Activated CD4-positive, alpha-beta T cell treated with anti-CD3 and anti-CD28 coated beads, Interleukin-2, amount 50 U/mL, for 24 hours (primary cell): ENCODE measurements at places on chromosomes 12 and 14.

- no peak for DNase-seq
These were observed 14.6 kb upstream of the MIA2 start for GRCh38 chr14:39219075-39219499.

GRCh38 chr12:55875704-55876467, 33.1 kb upstream of the MMP19 start:
- no peak for DNase-seq

DNA sequence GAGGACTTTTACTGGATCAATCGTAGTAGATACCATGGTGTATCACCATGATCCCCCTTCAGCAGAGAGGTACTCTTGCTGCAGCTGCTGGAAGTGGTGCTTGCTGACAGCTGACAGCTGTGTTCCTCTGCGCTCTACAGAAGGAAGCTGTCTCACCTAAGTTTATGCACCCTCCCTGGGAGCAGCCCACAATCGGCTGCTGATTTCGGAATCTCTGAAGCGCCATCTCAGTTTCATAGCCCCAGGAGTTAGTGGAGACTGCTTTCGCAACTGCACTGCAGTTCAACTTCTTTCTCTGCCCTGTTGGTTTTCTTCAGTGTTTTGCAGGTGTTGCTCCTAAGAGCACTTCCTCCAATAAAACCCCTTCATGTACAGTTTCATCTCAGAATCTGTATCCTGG, 237.9 kb downstream of the PAWR start:
- no peak for DNase-seq

- DNase-seq, result no peak
These were observed 82.4 kb downstream of the SLC25A21 start for GRCh38 chr14:37090026-37090425.

DNA sequence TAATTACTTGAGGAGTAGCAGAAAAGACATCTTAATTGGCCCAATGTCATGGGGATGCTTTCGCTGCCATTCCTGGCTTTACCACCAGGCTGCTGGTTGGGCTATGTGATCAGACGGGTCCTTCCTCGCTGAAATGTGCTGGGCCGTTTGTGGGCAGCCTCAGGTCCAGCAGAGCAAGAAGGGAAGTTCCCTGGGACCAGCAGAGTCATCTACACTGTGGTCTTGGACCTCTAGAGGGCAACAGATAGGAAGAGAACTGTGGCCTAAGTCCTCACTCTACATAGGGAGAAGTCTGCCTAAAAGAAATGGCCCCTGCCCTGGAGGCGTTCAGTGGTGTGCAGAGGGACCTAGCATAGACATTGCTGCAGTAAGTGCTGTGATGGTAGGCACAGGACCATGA, 10.9 kb downstream of the EVL start:
- DNase-seq, result no peak

DNA sequence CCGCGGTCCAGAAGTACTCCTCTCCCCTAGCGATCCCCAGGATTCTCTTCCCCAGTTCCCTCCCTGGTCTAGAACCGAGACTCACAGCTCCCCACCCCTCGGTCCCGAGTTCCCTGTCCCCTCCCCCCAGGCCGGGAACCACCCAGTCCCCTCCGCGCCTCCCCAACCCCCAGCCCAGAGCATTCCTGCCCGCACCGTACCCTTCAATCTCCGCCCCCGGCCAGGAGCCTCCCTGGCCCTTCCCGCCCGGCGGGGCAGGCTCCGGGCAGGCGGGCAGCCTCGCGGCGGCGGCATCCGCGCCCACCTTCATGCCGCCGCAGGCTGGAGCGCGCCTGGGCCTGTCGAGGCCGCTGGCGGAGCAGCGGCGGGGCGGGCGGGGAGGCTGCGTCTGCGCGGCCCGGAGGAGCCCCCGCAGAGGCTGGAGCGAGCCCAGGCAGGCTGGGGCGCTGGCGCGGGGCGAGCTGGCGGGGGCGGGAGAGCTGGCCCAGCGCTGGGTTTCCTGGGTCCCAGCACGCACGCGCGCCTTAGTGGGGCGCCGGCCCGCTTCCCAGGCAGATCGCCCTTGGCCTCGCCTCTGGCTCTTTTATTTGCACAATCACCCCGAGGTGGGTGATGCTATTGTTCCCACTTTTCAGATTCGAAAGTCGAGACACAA, 22.2 kb upstream of the GPR132 start:
- no peak for DNase-seq

DNA sequence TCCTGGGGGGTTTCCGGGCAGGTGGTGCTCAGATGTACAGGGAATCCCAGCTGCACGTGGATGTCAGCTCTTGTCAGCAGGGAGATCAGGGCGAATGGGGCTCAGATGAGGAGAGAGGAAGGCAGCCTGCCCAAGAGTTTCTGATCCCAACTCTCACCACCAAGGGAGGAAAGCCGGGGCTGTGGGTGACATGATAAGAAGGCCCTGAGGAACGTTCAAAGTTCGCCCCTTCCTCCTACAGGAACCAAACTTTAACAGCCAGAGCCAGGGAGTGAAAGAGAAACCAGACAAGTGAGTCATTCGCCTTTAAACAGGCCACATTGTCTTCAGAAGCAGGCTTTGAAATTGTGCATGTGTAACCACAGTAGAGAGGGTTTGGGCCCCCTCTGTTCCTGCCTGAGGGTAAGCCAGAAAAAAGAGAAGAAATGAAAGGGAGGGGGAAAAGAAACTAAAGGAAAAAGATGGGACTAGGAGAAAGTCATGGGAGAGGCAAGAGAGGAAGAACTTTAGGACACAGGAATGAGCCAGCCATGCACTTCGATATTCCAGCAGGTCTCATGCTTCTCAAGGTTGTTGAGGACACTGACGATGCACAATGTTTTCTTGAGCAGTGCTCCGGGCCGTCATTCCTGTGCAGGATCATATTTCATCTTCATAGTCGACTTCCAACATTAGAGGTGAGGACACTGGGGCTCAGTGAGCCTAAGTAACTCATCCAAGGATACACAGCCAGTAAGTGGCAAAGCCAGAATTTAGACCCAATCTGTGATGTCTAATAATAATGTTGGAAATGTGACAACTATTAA, 691.4 kb upstream of the TBX3 start:
- no peak for DNase-seq

GRCh38 chr14:92224358-92224954, 98.5 kb upstream of the SLC24A4 start:
- no peak for DNase-seq

DNA sequence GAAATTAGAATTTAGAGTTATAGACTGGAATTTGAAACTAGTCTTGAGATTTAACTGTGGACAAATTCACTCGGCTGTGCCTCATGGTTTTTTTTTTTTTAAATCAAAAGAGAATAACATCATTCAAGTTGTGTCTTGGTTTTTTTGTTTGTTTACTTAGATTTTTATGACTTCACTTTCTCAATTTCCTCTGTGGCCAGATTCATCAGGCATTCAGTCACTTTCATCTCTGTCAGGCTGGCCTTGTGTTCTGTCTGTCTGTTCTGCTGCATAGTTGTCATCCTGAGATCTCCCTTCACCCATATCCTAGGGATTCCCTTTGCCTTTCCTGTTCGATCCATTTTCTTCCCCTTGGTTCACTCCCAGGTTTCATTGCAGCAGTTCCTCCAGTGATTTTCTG, 10.0 kb downstream of the MARK3 start:
- DNase-seq, result no peak

- DNase-seq, result no peak
These were observed 22.3 kb upstream of the CTDSP2 start for GRCh38 chr12:57868851-57869268.

DNA sequence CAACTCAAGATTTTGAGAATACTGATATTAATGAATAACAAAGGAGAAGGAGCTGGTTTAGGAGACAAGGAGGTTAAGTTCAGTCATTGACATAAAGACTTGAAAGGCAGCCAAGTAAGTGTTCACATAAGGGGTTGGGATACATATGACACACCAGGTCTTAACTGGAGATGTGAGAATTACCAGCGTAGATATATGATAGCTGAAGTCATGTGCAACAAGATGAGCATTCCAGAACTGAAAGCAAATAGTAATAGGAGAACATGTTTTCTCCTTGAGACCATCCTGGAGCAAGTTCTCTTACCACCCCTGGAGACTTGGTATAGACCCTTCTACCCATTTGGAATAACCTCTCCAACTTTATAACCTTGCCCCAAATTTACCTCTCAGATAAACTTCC, 43.3 kb upstream of the NPFF start:
- DNase-seq, result no peak

- DNase-seq, result no peak
These were observed 324.7 kb downstream of the GXYLT1 start for GRCh38 chr12:41819948-41820347.
